RWPE1 (cell line): ENCODE measurements at places on chromosomes 4 and X.
A peak's percentile ranks its signal among the peaks of the same experiment; 100 is the strongest.

DNA sequence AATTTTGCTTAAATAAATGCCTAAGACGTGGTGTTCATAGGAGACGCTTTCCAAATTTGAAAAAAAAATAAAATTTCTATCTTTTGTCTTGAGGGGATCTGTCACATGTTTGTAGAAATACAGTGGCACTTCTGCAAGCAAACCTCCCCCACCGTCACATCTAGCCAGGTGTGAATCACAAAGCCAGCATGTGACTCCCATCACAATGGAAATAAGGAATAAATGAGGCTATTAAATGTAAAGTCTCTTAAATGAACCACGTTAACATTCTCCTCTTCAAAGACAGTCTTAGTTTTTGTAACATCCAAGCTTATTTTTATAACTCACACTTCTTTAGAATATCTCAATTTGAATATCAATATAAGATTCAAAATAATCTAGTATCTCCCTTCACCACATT, 63.0 kb upstream of the CCSER1 start:
- no peak for DNase-seq

DNA sequence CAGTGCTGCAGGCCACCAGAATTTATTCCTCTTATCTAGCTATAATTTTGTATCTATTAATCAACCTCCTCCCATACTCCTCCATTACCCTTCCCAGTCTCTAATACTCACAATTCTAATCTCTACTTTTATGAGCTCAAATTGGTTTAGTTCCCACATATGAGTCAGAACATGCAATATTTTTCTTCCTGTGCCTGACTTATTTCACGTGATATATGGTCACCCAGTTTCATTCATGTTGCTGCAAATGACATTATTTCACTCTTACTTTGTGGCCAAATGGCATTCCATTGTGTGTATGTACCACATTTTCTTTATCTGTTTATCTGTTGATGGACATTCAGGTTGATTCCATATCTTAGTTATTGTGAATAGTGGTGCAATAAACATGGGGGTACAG, 483.5 kb downstream of the ACTRT1 start:
- no peak for DNase-seq

DNA sequence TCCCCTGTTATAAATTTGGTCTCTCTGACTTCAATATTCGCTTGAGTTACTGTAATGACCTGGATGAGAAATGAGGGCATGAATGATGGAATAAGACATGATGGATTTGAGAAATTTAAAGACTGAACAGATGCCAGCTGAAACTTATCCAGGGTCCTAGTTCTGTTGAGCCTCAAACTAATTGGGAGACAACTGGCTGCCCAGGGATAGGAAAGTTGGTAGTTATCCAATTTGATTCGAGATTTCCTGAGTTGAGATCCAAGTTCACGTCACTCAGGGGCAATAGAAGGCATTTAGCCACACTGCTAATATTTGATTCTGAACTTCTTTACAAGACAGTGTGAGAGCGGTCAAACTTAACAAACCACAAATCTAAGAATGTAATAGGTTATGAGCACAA, 159.0 kb upstream of the CXCL13 start:
- DNase-seq: no peak

- no peak for DNase-seq
Observed at GRCh38 chrX:150768580-150769190, 75.5 kb downstream of the MTMR1 start.

- DNase-seq: no peak
Observed at GRCh38 chrX:134682081-134682480, 23.8 kb upstream of the PLAC1 start.

- no peak for DNase-seq
Observed at GRCh38 chrX:1025413-1025812, 187.0 kb downstream of the CRLF2 start.

- DNase-seq: no peak
Observed at GRCh38 chr4:130074096-130074495, 978.1 kb downstream of the C4orf33 start.

DNA sequence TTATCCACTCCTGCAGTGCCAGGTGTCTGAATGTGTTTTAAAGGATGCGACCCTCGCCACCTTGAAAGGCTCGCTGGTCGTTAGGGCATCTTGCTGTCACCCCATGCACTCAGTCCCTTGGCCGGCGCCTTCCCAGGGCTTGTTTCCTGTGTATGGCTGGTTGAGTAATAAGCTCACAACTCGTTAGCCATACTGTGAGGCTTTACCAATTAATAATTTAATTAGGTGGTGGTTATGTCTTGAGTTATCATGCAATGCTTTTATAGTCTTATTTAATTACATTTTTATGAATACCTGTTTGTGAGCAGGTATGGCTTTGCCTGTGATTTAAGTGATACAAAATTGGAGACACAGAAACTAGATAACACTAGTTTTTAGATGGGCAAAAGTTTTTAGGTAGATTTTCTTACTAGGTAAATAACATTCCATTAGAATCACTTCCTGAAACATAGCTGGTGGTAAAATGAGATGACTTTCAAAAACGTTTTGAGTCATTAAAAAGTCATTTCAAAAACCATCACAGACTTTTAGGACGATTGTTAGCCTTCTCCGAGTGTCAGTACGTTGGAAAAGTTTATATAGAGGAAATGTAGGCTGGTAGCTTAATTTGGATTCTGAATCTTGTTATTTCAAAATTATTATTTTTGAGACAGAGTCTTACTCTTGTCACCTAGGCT, 18.2 kb downstream of the PTTG2 start:
- DNase-seq: no peak

GRCh38 chr4:102344520-102344953, 745 bp downstream of the SLC39A8 start:
- peak; percentile 61 for DNase-seq

DNA sequence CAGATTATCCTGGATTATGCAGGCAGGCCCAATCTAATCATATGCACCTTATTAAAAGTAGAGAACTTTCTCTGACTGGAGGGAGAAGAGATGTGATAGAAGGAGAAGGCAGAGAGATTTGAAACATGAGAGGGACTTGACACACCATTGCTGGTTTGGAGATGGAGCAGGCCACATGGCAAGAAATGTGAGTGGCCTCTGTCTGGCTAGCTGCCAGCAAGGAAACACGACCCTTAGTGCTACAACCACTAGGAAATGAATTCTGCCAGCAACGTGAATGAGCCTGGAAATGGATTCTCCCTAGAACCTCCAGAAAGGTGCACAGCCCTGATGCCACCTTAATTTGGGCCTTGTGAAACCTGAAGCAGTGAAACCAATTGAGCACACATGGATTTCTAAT, 79.5 kb upstream of the MBNL3 start:
- no peak for DNase-seq

- DNase-seq: no peak
Observed at GRCh38 chr4:108744307-108744706, 18.5 kb downstream of the ETNPPL start.

GRCh38 chr4:7485096-7485495, 50.4 kb upstream of the PSAPL1 start:
- DNase-seq: no peak

DNA sequence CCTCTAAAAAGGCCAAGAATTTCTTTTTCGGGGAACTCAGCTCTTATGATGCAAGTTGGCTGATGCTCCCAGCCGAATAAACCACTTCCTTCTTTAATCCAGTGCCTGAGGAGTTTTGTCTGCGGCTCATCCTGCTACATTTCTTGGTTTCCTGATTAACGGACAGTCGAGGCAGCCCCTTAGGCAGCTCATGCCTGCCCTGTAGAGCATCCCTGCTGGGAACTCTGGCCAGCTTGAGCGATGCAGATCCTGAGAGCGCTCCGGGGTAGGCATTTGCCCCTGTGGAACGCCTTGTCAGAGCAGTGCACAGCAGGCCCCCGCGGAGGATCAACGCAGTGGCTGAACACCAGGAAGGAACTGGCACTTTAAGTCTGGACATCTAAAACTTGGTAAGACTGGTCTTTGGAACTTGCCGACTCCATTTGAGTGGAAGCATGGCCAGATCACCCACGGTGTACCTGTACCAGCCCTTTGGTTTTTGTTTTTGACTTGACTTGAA, 3.1 kb downstream of the CT45A10 start:
- DNase-seq: no peak

- no peak for DNase-seq
Observed at GRCh38 chr4:173019664-173020063, 148.9 kb upstream of the GALNT7 start.

DNA sequence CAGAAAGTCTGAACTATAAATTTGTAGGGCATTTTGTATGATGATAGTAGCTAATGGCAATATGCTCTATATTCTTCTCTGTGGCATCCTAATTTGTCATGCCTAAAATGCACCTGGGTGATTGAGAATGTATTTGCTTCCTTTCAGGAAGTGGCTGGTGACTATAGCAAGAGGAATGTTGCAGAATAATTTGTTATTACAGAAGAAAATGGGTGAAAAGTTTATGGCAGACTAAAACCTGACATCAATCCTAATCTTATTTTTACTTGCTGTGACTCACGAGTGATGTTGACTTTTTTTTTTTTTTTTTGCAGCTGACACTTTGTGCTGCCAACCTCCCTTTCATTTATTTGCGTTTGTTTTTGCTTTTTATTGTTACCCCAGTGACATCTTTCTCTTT, 141.1 kb downstream of the MSL3 start:
- peak; percentile 42 for DNase-seq

DNA sequence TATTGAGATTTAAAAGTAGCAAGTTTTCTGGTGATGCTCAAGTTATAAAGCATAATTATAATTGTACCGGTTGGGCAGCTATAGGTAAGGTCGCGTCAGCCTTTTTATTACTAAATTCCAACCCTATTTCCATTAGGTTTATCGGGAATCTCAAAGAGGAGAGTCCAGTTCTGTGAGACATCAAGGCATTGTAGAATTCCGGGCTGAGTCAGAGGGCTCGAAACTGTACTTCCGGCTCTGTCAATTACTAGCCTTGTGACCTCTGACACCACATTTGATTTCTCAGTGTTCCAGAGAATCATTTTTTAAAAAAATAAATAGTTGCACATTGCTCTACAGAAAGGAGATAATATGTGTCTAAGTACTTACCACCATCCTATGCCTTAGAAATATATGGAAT, 4.3 kb downstream of the IL1RAPL1 start:
- DNase-seq: no peak

- DNase-seq: no peak
Observed at GRCh38 chr4:154478128-154478527, 13.5 kb downstream of the DCHS2 start.

DNA sequence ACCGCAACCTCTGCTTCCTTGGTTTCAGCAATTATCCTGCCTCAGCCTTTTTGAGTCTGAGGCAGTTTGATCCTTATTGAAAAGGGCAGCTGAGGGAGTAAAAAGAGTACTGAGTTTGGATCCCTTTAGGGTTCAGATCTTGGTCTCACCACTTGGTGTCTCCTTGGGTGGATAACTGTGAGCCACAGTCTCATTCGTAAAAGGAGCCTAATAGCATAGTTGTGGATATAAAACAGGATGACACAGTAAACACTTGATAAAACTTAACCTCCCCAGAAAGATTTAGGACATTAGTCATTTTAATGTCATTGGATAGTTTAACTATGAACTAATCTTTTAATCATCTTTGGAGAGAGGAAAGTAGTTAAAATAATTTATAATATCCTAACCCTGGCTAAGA, 173.0 kb downstream of the ANK2 start:
- DNase-seq: no peak

DNA sequence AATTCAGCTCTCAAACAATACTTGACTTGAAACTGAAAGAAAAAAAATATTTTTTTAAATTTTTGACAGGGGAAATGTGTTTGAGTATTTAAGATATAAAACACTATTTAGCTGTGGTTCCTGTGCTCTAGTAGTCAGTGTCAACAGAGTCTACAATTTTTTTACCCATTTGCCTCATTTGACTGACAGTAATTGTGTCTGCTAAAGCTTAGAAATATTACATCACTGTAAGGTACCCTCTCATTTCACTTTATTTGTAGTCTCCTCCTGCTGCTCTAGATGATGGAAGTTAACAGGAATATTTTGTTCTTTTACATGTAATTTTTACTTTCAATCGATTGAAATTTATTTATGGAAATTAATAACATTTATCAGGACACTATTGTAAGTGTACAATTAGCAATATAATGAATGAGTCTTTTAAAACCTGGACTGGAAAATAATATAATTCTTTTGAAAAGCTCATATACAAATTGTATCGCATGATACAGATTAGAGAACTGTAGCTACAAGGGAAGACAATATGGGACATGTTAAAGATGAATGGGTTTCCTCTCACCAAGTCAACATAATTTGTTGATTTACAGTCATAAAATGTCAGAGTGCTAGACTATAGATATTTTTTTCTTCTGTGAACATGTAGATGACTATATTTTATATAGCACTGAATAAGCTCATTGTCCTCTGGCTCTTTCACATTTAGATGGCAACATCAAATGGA, 1186.5 kb upstream of the ADGRL3 start:
- no peak for DNase-seq

GRCh38 chrX:114075073-114075673, 508.7 kb upstream of the HTR2C start:
- no peak for DNase-seq
